Posterior cingulate gyrus (tissue), 11 donors: ENCODE measurements at places on chromosomes 7 and 10.

- DNase-seq, result peak; percentile 78
These were observed 19.9 kb downstream of the TCAF1 start for GRCh38 chr7:143882020-143882603.

DNA sequence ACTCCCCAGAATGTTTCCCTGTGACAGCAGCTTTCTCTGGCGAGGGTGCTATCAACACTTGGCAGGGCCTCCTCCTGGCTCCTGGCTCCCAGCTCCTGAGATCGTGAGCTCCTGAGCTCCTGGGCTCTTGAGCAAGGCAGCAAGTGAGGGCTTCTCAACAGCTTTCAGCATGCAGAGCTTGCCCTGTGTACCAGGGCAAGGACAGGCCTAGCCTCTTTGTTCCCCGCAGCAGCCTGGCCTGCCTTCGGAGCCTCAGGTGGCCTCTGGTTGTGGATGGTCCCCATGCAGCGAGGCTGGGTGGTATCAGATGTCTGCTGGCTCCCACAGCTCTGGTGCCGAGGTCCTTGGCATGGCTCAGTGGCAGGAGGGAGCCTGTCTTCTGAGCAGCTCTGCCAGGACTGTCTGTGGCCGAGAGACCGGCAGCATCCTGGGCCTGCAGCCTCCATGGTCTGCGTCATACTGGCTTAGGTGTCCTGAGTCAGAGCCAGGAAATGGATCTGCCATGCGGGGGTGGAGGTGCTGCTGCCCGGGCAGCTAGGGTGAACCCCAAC is 44.2 kb downstream of the ZMIZ1 start:
- DNase-seq, result peak; percentile 25

- DNase-seq, result no peak
These were observed 8.4 kb upstream of the PDIA4 start for GRCh38 chr7:149036676-149037075.

GRCh38 chr10:67936416-67936815 is 52.0 kb downstream of the SIRT1 start:
- DNase-seq, result no peak

DNA sequence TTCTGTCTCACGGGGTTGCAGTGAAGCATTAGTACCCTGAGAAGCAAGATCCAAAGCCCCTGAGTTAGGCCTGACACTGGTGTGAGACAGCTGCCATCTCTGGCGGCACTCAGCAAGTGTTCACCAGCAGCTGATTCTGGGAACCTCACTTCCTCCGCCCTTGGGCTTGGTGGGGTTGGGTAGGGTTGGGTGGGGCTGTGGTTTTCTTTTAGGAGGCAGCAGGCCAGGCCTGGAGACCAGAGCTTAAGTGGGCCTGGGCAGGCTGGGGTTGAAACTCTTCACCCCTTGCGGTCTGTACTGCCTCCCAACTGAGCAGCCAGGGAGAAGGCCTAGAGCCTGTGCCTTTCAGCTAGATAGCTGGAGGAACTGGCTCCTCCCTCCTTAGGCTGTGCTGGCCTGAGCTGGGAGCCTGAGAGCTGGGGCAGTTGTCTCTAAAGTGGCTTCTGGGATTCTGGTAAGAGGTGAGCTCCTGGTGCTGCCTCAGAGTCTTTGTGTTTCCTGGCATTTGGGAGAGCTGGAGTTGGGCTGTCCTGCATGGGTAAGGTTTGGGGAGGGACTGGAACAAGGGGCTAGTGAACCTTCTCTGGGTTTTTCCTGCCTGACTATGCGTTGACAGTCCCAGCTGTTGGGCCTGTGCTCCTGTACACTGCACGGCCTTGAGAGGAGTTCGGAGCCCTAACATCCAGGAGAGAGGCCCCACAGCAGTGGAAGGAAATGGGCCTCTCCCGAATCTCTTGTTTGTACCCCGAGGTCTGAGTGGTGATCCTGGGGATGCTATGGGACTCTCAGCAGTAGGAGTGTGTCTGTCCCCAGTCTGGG is 5.1 kb downstream of the TSPAN14 start:
- no peak for DNase-seq

GRCh38 chr10:130175074-130175473 is 38.9 kb downstream of the GLRX3 start:
- DNase-seq, result no peak

GRCh38 chr7:149300620-149301285 is 38.8 kb downstream of the ZNF783 start:
- DNase-seq, result no peak

DNA sequence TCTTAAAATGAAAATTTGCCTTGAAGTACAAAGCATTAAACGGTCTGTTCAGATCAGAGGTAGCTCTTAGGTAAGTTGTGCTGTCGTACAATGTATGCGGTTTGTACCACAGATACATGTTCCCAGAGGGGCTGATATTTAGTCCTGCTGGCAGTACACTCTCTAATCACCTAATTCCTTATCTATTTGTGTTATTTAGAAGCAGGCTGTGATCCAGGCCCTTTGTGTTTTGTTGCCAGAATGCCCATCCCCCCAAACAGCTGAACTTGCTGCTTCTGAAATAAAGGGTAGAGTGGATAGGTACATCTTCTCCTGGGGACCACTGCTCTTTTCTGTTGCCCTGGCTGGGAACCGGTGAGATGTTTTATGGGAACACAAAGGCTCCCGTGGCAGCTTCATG is 84.5 kb downstream of the SND1 start:
- no peak for DNase-seq

DNA sequence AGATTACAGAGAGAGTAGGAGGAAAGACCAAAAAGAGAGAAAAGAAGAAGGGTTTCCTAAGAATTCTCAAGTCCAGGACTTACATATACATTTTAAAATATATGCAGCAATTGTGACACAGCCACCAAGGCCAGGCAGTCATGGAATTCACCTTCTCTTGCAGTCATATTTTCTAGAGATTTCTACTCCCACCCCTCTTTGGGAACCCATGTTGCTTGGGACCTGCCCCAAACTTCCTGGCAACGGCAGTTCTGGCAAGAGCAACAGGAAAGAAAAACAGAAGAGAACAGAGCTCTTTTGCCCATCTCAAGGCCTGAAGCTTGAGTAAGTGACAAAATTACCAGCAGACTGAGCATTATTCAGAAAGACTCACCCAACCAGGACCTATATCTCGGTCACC is 128.3 kb upstream of the ASAH2 start:
- DNase-seq, result no peak

- peak; percentile 64 for DNase-seq
These were observed 1.6 kb downstream of the CHST15 start for GRCh38 chr10:124091646-124092249.

DNA sequence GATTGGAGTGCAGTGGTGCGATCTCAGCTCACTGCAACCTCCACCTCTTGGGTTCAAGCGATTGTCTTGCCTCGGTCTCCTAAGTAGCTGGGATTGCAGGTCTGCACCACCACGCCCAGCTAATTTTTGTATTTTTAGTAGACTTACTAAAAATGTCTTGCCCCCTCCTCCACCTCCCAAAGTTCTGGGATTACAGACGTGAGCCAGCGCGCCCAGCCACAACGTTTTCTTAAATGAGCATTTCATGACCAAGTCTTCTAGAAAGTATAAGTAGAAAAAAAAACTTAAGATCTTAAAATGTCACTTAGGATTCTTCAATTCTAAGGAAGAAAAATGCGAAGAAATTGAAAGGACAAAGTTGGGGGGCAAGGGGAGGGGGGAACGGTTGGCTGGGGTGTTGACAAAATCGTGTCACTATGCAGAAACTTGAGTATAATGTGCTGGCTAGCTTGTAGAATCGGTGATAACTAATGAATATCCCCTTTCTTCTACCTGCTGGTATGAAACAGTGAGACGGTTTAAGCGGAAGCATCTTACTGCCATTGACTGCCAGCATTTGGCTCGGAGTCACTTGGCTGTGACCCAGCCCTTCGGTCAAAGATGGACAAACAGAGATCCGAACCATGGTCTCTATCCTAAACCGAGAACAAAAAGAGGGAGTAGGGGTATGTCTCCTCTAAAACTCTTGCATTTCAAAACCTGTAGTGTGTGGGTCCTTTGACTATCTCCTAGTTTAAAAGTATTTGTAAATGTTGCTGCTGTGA is 12.7 kb downstream of the FBH1 start:
- DNase-seq, result no peak

GRCh38 chr10:29229258-29229705 is 59.6 kb upstream of the LYZL1 start:
- DNase-seq, result no peak

GRCh38 chr10:45599646-45600045 is 72.9 kb downstream of the ZFAND4 start:
- no peak for DNase-seq

DNA sequence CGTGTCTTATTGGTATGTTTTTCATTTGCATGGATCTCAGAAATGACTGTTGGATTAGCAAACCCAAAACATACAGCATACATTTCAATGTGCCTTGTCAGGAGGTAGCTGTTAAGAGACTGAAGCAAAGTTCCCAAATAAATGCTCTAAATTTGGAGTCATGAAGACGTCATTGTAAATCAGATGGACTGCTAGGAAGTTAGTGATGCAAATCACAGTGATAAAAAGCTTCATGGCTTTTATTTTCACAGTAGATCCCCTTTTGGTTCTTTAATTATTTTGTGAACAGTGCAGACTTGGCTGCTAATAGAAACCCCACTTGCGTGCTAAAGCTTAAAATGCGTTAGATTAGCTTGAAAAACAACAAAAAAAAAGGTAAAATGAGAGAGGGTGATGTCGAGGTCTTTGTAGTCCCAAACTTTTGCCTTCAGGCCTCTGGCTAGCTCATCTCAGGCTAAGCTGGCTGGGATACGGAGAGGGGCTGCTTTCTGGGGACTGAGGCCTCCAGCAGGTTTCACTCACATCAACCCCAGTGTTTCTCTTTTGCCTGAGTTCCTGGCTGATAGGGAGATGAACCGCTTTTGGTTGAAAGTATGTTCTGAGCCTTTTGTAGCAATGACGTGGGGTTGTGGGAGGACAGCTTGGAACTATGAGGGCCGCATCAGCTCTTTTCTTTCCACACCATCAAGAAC is 107.1 kb upstream of the CDCA7L start:
- DNase-seq, result no peak

- no peak for DNase-seq
These were observed 138.8 kb downstream of the JCAD start for GRCh38 chr10:29920408-29921070.

DNA sequence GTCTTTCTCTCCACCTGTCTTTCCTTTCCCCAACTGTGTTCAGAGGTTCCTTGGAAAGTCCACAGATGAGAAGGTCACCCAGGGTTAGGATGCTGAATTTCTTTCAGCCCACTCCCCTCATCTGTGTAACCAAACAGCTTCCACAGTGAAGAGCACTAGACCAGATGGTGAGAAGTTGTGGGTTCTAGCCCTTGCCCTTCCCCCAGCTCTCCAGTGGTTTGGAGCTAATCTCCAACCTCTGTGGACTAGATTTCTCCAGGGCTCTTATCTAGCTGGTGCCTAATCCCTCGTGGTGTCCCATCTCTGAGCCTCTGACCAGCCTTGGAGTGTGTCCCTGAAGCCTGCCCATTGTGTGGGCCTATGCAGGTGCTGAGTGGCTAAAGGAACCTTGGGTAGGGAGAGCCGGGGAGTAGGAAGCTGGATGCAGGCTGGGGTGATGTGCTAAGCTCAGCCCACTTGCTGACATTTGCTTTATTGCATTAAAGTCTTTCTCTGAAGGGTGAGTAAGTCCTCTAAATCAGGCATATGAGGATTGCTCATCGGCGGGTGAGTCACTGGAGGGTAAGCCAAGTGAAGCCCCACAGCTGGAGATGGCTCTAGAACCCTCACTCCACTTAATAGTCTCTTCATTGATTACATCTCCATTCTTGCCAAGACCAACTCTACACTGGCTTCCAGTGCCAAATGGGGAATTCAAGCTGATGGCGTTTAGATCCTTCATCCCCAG is 14.9 kb downstream of the DUSP5 start:
- no peak for DNase-seq
